ENCODE measurements at places on chromosomes 5 and 9.

DNA sequence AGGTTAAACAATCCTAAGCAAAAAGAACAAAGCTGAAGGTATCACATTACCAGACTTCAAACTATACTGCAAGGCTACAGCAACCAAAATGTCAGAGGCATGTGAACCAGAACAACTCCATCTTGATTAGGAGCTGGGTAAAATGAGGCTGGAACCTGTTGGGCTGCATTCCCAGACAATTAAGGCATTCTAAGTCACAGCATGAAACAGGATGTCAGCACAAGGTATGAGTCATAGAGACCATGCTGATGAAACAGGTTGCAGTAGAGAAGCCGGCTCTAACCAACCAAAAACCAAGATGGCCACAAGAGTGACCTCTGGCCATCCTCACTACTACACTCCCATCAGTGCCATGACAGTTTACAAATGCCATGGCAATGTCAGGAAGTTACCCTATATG lies 252.0 kb downstream of the RASEF start:
- DNase-seq = no peak

GRCh38 chr9:13863112-13863511 lies 450.8 kb downstream of the NFIB start:
- no peak for DNase-seq

GRCh38 chr5:56142614-56143372 lies 90.3 kb downstream of the ANKRD55 start:
- no peak for DNase-seq

DNA sequence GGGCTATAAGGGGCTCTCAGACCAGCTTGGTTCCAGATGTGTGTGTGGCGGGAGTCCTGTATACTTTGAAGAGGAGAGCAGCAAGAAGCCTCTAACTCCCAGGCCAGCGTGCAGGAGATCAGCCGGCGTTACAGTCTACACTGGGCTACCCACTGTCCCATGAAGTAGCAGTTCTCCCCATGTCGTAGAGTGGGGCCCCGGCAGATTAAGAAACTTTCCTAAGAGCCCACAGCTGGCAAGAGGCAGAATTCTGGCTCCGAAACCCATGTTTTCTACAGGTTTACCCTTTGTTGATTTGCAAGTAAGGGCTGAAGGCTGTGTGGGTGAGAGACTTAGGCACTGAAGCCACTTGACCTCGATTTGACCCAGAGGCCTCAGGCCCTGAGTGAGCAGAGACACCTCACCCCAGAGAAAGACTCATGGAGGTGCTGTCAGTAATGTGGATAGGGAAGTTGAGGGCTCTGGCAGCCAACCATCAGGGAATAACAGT lies 881 bp upstream of the B4GALT1 start:
- DNase-seq = no peak

DNA sequence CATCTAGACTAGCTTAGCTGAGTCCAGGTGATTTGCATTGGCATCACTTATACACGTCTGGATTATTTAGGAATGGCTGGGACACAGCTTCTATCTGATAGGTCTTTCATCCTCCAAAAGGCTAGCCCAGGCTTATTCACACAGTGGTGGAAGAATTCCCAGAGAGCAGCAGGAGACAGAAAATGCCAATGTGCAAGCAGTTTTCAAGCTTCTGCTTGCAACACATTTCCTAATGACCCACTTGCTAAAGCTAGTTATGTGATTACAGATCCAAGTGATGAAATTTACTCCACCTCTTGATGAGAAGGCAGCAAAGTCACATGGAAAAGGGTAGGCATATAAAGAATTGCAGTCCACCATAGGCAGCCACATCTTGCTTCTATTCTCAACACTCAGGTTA lies 44.2 kb upstream of the MAST4 start:
- no peak for DNase-seq

DNA sequence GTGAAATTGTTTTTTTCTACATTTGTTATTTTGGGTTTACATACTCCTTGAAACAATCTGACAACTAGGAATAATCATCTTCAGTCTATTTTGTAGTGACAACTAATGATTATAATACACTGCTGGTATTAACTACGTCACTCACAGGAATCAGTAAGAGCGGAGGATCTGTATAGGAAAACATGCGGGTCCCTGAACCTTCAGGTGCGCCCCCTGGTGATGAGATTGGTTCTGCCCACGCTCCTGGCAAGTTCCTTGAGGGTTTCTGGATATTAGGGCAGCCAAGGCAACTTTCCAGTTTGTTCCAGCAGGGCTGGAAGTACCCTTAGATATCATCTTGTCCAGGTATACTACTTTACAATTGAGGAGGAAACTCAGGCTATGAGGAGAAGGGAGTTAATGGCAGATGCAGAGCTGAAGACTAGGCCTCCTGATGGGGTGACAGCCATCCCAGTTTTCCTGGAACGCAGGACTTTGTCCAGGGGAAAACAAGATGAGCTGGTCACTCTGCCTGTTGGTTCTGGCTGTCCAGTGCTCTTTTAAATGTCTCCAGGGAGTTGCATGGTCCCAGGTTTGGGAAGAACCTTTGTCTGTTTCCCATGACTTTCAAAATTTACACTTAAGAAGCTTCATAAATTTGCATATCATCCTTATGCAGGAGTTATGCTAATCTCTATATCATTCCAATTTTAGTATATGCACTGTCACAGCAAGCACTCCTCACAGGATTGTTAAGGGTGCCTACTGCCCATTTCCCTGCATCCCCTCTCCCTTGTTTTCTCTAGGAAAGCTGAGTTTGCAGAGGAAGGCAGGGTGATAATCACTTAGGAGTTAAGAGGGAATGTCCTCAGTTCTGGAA lies 14.9 kb upstream of the WNT8A start:
- peak; percentile 66 for DNase-seq

- DNase-seq = no peak
Observed at GRCh38 chr5:66779528-66779927, 183.3 kb downstream of the MAST4 start.

- no peak for DNase-seq
Observed at GRCh38 chr9:70747261-70747718, 332.8 kb upstream of the KLF9 start.

GRCh38 chr9:95459178-95459577 lies 57.6 kb downstream of the PTCH1 start:
- DNase-seq = no peak

DNA sequence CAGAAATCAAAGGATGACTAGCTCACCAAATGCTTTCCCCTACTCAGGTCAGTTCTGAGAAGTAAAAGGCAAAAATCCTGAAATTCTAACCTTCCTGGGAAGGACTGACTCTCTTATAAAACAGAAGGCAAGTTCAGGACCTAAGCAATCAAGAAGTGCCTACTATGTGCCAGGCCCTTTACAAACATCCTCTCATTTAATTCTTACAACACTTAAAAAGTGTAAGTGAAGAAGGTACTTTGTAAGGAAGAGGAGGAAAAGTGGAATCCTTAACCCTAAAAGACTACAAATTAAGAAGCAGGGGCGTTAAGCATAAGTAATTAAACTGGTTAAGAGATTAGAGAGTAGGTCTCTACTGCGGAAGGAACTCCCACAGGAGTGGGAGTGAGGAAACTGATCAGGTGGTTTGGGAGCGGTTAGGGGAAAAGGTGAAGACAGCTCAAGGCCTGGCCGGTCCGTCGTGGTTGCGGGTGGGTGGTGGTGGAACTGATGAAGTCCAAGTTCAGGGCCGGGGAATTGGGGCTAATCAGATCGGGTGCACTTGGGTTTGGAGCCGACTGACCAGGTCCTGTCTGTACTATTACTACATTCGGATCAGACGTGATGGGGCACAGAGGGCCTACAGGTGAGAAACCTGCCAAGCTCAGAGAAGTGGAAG lies 839 bp downstream of the MED27 start:
- no peak for DNase-seq

DNA sequence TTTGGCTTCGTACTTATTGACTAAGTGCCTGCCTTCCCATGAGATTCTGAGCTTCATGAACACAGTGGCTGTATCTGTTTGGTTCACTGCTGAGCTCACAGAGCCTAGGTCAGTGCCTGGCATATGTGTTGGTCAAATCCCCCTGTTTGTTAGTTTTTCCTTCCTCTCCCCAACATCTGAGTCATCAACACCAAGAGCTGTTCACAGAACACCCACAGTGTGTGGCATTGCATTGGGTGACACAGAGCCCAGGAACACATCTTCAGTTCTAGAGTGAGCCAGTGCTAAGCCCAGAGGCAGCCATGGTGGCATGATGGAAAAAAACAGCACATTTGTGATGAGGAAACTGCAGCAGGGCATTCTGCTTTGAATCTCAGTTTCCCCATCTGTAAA lies 294.6 kb downstream of the SEC61B start:
- no peak for DNase-seq

DNA sequence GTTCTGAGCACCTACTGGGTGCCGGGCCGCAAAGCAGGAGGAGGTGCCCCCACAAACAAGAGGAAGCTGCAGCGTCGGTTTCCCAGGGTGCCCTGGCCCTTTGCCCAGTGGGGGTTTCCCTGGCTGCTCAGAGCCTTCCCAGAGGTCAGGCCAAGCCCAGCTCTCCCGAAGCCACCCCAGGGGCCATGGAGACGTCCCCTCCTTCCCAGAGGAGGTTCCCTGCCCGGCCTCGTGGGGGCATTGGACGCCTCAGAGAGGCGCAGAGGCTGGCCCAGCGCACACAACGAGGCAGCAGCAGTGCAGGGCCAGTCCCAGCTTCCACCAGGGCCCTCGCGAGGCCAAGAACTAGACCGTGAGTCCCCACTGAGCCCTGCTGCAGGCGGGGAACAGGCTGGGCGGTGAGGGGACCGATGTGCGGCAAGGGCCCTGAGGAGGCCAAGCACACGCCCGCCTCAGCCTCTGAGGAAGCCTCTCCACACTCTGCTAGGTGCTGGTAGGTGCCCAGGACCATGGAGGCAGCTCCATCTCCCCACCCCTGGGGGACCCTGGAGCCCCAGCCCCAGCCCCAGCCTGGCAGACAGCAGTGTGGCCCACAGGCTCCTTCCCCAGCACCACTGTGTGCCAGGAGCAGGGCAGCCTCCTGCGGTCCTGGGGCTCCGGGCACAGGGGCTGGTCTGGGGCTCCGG lies 7.0 kb downstream of the DIPK1B start:
- DNase-seq = no peak

GRCh38 chr5:2415678-2416077 lies 335.8 kb downstream of the IRX2 start:
- DNase-seq = no peak

DNA sequence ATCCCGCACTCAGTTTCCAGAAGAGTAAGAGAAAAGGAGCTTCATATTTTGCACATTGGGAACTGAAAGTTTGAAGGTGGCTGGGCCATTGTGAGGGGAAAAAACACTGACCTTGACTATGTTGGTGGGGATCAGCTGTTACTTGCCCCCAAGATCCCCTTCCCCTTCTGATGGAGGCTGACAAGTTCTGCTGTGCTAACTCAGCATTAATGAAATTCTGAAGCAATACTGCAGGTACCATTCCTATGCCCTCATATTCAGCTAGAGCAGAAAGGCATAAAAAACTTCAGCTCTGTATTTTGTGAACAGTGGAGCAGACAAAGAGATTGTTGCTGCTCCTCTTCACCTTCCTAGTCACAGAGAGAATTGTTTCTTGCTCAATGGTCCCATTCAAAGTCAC lies 1013.8 kb upstream of the C9orf72 start:
- DNase-seq = no peak

- no peak for DNase-seq
Observed at GRCh38 chr5:177545487-177546257, 8.7 kb downstream of the FAM193B start.

DNA sequence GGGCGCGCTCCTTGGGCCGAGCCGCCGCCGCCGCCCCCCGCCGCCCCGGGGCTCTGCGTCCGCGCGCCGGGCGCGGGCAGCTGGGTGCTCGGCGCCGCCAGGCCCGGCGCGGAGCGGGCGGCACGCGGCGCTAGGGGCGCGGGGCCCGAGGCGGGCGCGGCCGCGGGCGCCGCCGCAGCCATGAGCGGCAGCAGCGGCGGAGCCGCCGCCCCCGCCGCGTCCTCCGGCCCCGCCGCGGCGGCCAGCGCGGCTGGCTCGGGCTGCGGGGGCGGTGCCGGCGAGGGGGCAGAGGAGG lies 351 bp downstream of the TRIO start:
- DNase-seq = no peak

DNA sequence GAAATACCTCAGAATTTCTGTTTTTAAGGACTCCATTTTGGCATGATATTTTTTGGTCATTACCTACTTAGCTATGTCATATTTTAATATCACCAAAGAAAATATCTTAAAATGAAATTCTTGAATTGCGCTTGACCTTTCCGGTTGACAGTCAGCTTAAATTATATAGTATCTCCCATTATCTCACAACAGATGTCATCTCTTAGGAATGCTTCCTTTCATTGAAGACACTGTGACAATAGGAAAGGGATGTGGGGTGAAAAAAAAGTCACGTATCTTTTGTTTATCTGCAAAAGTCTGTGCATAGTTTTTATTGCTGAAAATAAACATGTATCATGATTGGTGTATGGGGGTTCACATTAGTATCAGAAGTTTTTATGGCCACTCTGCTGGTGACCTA lies 105.8 kb downstream of the INVS start:
- no peak for DNase-seq

DNA sequence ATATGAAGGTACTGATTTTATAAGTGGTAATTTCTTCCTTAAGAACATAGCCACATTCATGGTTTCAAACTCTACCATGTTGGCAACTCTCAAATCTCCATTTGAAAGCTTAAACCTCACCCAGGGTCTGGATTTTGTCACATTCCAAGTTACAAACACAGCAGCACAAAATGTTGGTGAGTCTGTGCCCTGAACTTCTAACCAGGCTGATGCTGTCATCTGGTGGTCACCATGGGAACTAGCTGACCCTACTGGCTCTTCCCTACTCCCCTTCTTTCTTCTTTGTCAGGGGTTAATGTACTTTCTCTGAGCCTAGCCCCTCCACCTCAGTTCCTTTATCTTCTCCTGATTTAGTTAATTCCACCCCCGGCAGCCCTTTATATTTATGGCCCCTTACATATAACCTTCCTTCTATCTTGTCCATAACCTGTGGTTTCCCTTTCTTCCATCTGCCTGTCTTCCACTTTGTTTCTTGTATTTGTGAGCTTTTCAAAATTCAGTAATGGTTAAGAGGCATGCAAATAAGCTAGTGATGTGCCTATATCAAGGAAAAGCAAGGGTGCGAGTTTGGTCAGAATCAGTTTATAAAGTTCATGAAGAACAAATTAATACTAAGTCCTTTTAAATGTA lies 35.9 kb downstream of the TGFBR1 start:
- DNase-seq = peak; percentile 38

DNA sequence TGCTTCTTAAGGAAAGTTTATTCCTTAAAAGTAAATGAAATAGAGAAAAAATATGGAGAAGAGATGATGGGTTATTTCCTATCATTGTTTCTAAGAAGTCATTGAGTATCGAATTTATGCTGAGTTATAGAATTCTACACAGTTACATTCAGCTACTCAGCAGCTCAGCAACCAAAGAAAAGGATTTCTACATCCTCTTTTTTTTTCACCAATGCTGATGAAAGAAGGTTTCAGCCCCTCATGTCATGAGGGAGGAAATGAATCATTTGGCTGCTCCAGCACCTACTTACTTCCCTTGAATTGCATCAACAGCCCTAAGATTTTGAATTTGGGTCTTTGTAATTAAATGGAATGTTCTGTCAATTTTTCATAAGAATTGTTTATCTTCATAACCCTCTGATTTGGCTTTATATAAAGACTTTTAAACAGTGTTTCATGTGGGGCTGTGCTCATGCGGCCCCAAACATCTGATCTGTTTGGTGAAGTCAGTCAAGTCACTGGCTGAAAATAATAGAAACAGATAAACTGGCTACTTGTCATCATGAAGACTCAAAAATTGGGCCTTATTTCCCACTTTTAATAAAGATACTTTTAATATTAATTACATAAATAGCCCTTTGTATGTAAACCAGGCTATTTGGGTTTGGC lies 18.5 kb upstream of the SNX2 start:
- no peak for DNase-seq
